ENCODE measurements at places on chromosomes 2 and 18.
A peak's percentile ranks its signal among the peaks of the same experiment; 100 is the strongest.

DNA sequence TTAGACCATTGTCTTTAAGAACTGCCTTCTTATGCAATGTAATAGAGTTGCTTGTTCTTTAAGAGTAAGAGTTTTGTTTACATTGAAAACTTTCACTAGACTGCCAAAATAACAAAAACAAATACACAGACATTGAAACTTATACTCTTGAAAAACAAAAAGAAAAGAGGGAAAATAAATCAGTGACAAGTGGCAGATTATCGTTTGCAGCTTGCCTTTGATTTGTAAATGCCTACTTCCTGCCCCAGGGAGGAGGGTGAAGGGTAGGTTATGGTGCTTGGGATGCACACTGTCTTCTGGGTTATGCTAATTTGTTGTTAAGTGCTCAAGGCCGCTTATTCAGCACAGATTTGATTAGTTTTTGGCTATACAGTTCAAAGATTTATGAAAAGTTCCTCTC, 198.7 kb downstream of the TGIF1 start:
- no peak for DNase-seq

DNA sequence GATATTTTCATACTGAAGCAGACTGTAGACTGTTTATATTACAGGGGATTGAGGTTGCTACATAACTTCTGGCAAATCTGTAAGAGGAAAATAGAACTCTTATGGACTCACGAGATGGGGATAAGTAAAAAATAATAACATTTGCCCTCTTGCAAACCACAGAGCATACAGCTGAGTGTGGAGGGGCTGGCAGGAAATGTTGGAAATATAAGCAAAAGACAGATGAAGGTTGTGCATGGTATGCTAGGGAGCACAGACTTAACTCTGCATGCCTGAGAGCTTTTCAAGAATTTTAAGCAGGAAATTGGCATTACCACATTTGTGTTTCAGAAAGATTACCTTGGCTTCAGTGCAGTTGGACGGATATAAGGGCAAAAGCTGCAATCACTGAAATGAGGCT, 411.1 kb downstream of the RAD51AP2 start:
- no peak for DNase-seq

- DNase-seq: no peak
Observed at GRCh38 chr2:46982351-46983064, 66.9 kb upstream of the MCFD2 start.

GRCh38 chr18:42001801-42002200, 46.8 kb downstream of the PIK3C3 start:
- DNase-seq: no peak

DNA sequence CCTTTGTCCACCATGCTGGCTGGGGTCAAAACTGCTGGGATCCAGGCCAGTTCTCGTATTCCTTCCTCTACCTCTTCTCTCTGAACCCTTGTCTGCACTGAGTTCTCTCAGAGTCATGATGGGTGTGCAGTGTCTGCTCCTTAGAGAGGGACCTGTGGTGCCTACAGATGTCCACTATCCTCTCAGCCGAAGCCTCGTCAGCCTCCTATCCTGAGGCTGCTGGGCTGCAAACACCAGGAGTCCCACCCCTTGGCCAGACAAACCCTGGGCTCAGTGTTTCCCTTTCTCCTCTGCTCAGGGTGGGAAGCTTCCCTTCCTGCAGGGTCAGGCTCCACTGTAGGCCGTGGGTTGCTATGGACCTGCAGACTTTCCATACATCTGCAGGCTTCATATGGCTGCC, 2.3 kb downstream of the INPP5D start:
- DNase-seq: no peak

GRCh38 chr2:138531913-138532312, 30.3 kb downstream of the SPOPL start:
- no peak for DNase-seq

- no peak for DNase-seq
Observed at GRCh38 chr2:113342650-113343049, 63.9 kb upstream of the PAX8 start.

DNA sequence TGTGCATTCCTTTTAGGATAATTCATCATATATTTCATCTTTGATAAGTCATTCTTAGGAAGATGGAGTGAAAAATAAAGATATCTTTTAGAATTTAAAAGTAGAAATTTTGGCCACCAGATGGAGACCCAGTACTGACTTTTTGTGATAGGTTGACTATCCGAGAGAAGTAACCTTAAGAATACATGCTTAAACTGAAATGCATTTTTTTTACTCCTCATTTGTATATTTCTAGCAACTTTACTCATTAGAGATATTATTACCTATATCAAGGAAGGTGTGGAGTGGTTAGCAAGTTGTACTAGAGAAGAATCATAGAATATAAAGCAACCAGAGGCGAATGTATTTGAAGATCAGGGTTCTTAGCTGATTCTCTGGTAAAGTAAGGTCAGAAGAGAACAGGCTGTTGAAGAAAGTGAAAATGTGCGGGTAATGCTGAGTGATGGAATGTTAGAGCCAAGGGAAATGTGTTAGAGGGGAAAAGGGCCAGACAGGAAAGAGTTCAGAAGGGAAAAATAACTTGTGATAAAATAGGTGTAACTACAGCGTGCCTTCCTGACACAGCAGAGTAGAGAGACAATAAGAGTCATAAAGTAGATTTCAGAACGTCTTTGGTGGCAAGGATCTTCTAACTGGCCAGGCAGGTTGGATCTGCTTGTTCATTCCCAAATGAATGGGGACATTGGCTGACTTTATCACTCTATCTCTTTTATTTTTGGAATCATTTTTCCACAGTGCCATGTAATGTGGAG, 52.3 kb downstream of the TDRD15 start:
- DNase-seq: no peak

GRCh38 chr2:113767811-113768460, 11.5 kb upstream of the SLC35F5 start:
- no peak for DNase-seq

- peak; percentile 11 for DNase-seq
Observed at GRCh38 chr2:55922291-55922907, 1.2 kb downstream of the EFEMP1 start.

GRCh38 chr2:196995757-196996314, 69.3 kb upstream of the PGAP1 start:
- no peak for DNase-seq

GRCh38 chr2:86368161-86368824, 30.9 kb upstream of the REEP1 start:
- peak; percentile 12 for DNase-seq

DNA sequence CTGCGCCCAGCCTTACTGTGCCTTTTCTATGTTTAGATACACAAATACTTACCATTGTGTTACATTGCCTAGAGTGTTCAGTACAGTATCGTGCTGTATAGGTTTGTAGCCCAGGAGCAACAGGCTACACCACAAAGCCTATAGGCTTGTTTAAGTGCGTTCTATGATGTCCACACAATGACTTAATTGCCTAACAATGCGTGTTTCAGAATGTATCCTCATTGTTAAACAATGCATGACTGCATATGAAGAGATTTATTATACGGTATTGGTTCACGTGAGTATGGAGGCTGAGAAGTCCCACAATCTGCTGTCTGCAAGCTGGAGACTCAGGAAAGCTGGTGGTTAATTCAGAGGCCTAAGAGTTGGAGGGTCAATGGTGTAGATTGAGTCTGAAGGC, 46.1 kb upstream of the MGAT4A start:
- no peak for DNase-seq

- DNase-seq: no peak
Observed at GRCh38 chr2:38446418-38446817, 69.3 kb upstream of the ATL2 start.

GRCh38 chr2:97849881-97850528, 136.6 kb downstream of the ZAP70 start:
- peak; percentile 54 for DNase-seq

DNA sequence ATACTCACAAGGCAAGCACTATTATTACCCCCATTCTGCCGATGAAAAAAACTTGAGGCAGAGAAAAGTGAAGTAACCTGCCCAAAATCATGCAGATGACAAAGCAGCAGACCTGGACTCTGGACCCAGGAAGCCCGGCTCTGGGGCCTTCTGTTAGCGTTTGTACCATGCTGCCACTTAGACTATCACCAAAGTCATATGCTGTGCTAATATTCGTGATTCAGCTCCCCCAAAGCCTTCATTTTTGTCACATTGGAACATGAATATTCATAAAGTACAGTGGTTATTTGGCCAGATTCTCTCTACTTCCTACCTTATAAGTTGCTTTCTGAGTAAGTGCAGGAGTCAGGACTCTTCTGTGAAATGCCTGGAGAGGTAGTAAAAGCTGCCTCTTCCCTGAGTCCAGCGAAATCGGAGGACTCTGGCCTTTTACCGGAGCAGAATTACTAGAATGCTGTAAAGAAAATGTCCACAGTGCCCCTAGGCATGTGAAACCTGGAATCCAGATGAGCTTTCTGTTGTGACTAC, 86.7 kb downstream of the FTCDNL1 start:
- no peak for DNase-seq

- DNase-seq: no peak
Observed at GRCh38 chr18:41297740-41298139, 657.3 kb upstream of the PIK3C3 start.

GRCh38 chr2:148917431-148917830, 42.4 kb downstream of the KIF5C start:
- no peak for DNase-seq

- DNase-seq: no peak
Observed at GRCh38 chr18:9788860-9789259, 80.8 kb downstream of the RAB31 start.

DNA sequence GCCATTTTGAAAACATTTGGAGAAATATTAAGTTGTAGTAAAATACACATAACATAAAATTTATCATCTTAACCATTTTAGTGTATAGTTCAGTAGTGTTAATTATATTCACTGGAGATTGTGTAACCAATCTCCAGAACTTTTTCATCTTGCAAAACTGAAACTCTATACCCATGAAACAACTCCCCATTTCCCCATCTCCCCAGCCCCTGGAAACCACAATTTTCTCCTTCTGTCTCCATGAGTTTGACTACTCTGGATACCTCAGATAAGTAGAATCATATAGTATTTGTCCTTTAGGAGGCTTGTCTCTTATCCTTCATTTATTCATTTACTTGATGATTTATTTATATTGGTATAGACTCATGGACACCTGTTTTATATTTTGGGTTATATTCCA, 392.9 kb downstream of the SETBP1 start:
- no peak for DNase-seq

- peak; percentile 22 for DNase-seq
Observed at GRCh38 chr2:172826522-172826921, 90.9 kb downstream of the RAPGEF4 start.

DNA sequence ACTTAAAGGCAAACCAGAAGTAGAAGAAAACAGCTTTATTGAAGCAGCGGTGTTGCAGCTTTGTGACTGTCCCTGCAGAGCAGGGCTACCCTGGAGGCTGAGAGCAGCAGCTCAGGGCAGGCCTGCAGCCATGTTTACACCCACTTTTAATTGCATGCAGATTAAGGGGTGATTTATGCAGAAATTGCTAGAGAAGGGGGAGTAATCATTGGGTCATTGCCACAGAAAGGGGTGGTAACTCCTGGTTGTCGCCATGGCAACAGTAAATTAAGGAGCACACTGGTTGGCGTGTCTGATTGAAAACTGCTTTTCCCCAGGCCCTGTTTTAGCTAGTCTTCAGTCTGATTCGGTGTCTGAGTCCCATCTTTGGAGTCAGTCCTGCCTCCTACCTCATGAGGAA, 195.4 kb upstream of the HDAC4 start:
- no peak for DNase-seq

GRCh38 chr2:30366199-30366691, 80.8 kb upstream of the LCLAT1 start:
- peak; percentile 29 for DNase-seq

Data from brain microvascular endothelial cell (primary cell).